Liver (tissue), 10 donors: ENCODE measurements at places on chromosomes 6 and 20. TPM values are rescaled to one million over a fixed set of nuclear protein-coding genes. Genes with fewer than 3 reads are reported as not detected.

DNA sequence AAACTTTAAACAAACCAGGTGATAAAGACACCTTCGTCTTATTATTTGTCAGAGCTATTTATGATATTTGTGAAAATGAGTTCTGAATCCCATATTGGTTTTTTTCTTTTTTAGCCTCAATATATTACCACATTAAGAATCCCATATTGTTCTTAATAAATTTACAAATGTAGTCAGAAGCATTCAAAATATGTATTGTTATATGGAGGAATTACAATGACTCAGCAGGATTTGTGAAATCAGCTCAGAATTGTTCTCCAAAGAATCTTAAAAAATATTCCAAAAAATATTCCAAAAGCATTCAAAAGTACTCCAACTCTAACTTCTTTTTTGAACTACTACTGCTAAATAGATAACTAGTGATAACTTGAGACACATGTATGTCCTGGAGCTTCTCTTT lies 6.5 kb upstream of the ZNF343 start:
- H3K4me1 ChIP-seq, result no peaks in the 10 kb centered on the region
- no peak for DNase-seq
- H3K4me3 ChIP-seq, result no peak overlapping the region
- H3K27me3 ChIP-seq, result no peaks in the 10 kb centered on the region
- H3K36me3 ChIP-seq, result no peaks in the 10 kb centered on the region

- H3K27ac ChIP-seq, result no peak overlapping the region
- no peaks in the 10 kb centered on the region for H3K4me1 ChIP-seq
- DNase-seq, result no peak
Measured at GRCh38 chr20:38673725-38674091, 50.6 kb upstream of the SLC32A1 start.

DNA sequence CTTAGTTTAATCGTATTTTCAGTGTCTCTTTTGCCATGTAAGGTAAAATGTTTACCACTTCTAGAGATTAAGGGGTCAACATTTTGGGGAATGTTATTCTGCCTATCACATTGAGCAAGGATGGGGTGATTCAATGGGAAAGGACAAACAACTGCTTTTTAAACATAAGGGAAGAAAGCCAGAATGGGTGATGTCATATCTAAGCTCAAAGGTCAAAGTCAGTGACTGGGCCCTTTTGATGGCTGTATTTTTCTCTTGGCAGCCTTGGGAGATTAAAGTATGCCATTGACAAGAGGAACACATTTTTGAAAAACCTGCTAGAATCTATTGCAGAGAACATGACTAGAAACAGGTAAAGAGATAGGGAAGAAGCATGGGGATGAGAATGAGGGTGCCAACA lies 477.3 kb upstream of the IRAK1BP1 start:
- peaks cover 3% of the 10 kb centered on the region for H3K4me1 ChIP-seq
- H3K27me3 ChIP-seq, result no peaks in the 10 kb centered on the region
- no peaks in the 10 kb centered on the region for H3K36me3 ChIP-seq
- H3K4me3 ChIP-seq, result no peak overlapping the region
- no peak for DNase-seq

OR2H2 gene
- not detected for total RNA-seq

NRSN2 gene
- 1.9 TPM for total RNA-seq
